Heart right ventricle (tissue), 16 donors: ENCODE measurements at places on chromosomes 7 and 10.
A peak's percentile ranks its signal among the peaks of the same experiment; 100 is the strongest.

GRCh38 chr10:35495521-35496119 is 109.5 kb upstream of the GJD4 start:
- no peak for DNase-seq

GRCh38 chr7:127968547-127968946 is 62.7 kb downstream of the LRRC4 start:
- no peak for DNase-seq

- DNase-seq: no peak
These were observed 21.4 kb upstream of the KIF20B start for GRCh38 chr10:89679986-89680385.

GRCh38 chr10:127556916-127557315 is 7.8 kb downstream of the NPS start:
- no peak for DNase-seq

DNA sequence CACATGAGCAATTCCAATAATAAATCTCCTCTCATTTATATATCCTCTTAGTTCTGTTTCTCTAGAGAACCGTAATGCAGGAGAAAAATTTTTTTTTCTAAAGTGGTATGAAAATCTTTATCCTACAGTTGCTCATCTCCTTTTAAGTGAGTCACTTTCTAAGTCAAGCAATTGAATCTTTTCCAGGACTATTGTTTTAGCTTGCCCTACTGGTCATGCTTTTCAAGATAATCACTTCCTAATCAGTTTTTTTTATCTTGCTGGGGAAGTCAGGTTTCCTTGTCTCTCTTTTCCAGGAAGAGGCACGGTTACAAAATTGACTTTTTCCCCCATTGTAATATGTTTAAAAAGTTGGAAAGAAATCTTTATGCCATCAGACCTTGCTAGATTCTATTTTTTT is 44.0 kb downstream of the INPP5F start:
- DNase-seq: no peak

- peak; percentile 38 for DNase-seq
These were observed 8.9 kb downstream of the VSTM4 start for GRCh38 chr10:49106451-49106850.

- DNase-seq: no peak
These were observed 8.4 kb downstream of the SORBS1 start for GRCh38 chr10:95552679-95553342.

- no peak for DNase-seq
These were observed 179.3 kb downstream of the TFEC start for GRCh38 chr7:115851291-115851690.

DNA sequence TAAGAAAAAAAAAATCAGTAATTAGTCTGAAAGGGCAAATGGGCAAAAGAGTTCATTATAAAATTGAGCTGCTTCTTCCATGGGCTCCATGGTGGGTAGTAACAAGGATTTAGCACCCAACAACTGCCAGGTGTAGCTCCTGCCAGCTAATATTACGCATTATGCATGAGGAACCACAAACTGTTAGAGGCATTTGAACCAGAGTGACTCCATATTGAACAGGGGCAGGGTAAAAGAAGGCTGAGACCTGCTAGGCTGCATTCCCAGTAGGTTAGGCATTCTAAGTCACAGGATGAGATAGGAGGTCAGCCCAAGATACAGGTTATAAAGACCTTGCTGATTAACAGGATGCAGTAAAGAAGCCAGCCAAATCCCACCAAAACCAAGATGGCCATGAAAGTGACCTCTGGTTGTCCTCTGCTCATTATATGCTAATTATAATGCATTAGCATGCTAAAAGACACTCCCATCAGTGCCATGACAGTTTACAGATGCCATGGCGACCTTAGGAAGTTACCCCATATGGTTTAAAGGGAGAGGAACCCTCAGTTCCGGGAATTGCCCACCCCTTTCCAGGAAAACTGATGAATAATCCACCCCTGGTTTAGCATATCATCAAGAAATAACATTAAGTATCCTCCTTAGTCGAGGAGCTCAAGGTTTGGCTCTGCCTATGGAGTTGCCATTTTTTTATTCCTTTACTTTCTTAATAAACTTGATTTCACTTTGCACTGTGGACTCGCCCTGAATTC is 8.7 kb upstream of the PAPSS2 start:
- DNase-seq: no peak

DNA sequence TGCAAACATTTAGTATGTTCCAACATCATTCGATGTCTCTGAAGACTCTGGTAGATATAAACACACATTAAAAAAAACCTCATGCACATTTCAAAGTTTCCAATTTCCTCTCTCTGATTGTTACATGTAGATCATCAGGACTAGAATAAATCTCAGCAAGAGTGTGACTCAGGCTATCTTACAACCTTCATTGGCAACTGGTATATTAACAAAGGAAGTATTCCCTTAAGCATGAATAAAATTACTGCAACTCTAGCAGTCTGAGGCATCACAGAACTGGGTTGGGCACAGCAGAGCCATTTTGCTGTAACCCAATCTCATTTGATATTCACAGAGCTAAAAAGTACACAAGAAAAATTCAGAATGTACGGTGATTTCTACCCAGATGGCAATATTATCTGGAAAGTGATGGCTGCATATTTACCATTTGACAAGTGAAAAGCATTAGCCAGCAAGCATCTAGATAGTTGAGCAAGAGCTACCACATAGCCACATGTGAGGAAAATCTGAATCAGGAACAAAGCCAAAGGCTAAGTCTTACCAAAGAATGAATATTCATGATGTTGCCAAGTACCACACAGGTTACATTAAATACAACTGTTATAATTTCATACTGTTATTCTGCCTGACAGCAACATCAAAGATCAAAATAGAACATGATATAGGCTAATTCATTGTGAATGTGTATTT is 232.2 kb downstream of the CRPPA start:
- no peak for DNase-seq

DNA sequence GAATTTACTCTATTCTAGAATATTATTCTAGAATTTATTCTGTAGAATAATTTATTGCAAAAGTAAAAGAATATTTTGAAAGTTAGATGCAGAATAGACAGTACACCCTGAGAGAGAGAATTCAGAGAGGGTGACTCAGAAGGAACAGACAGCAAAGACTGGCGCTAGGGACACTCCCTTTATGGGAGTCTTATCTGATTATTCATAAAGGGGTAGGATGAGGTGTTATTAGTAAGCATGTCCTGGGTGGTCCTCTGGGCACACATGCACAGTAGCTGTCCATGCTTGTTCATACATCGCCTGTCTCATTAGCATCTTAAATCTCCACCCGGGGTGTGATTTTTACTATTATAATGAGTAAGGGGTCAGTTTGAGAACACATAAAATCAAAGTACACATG is 100.1 kb downstream of the XPNPEP1 start:
- DNase-seq: no peak

GRCh38 chr10:4635388-4635787 is 190.6 kb upstream of the AKR1E2 start:
- no peak for DNase-seq

DNA sequence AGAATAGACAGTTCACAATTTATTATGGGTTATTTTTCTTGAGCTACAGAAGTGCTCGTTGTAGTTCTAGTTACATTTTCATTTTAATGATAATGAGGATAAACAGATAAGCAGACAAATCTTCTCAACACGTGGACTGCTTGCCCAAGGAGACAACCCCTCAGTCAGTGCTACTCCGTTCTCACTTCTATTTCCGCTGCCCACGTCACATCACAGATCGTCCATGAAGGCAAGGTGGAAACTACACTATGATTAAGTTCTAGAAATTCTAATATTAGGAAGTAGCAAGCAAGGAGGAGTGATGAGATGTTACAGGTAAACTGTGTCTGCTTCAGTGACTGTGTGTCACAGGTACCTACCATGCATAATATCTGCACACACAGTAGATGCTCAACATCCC is 210.5 kb downstream of the CHCHD3 start:
- DNase-seq: no peak

GRCh38 chr7:155274633-155275355 is 22.9 kb upstream of the INSIG1 start:
- no peak for DNase-seq

DNA sequence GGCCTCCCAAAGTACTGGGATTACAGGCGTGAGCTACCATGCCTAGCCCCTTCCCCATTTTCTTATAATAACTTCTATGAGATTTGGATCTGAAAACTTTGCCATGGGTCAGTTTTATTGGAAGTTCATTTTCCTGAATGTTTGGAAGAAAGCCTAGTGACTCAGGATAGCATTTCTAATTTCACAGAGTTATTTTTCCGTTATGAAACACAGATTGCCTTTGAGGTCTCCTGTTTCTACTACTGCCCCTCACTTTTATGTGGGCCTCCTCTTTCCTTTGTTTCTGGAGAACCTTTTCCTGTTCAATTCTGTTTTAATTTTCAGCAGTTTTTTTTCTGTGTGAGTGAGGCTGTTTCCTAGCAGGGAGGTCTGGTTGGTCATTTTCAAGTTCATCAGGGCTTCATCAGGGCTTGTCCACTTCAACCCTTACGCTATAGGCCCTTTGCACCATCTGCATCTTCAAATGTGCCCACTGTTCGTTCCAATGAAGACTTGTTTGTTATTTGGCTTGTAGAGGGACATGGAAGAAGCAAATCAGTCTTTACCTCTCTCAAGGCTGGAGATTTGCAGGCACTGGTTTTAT is 58.7 kb downstream of the BMPR1A start:
- DNase-seq: no peak

DNA sequence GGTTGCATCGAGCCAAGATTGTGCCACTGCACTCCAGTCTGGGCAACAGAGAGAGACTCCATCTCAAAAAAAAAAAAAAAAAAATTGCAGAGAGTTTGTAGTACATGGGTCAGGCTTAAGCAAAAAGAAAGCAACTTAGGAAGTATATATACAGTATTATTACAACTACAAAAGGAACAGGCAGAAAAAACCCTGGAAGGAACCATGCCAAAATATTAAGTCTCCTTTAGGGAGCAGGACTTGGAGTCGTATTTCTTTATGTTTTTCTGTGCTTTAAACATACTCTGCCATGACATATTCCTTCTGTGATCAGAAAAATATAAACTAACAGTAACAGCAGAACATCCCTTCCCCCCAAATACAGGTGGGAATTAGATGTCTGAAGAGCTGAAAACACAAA is 144.4 kb downstream of the CUX1 start:
- DNase-seq: no peak

DNA sequence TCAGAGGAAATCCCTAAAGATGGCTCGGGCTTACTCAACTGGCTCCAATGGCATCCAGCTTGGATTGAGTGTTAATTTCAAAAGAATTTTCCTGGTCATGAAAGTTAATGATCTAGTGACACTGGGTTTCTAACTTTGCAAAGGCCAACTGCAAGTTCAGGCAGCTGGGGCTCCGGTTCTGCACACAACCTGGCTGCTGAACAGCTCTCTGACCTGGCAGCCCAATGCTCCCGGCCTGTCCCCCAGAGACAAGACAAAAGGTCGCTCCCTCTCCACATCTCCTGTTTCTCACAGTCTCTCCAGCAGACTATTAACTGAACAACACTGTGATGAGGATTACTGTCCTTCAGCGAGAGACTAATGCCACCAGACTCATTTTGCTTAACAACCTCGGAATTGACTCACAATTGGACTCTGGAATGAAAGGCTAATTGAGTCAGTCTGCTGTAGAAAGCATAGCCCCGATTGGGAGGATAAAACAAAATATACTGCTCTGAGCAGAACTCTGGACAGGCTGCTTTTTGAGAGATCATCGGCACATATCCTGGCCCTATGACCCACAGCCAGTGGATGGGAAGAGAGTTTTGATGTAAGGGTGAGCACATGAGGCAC is 174.5 kb downstream of the GFRA1 start:
- DNase-seq: no peak

- no peak for DNase-seq
These were observed 127.6 kb downstream of the DLG5 start for GRCh38 chr10:77798940-77799339.

GRCh38 chr7:68009716-68010115 is 1013.1 kb downstream of the TYW1 start:
- DNase-seq: no peak

DNA sequence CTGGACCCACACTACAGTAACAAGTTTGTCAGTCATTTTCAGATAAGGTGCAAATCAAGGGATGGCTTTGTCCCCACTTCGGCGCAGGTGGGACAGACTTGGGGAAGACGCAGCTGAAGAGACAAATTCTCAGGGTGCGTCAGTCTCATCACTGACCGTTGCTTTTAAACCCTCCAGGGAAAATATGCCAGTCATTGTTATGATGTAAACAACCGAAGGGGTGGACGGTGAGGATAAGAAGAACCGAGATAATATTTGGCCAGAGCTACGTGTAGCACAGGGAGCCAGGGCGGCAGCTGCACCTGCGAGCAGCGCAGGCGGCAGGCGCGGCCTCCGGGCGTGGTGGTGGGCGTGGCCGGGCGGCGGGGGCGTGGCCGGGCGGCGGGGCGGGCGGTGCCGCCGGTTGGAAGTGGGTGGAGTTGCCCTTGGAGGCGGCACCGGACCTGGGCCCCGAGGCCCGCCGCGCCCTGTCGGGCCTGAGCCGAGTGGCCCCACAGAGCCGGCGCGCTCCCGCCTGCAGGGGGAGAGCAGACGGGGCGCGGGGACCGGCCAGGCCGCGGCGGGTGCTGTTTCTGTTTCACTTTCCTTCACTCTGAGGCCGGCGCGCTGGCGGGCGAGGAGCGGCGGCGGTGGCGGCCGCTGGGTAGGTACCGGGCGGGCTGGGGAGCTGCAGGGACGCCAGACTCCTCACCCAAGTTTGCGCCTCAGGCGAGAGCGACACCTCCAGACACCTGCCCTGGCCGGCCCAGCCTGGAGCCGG is at the start of gene PCGF5:
TSS of gene PCGF5 (plus strand) at position 470 of the 760 bp plus-strand sequence. CDS start 2,209 bp downstream, outside the sequence.
- peak; percentile 94 for DNase-seq

GRCh38 chr10:45144326-45145070 is 143.8 kb downstream of the ZNF22 start:
- DNase-seq: no peak

- DNase-seq: no peak
These were observed 161.2 kb downstream of the DNAJB6 start for GRCh38 chr7:157497744-157498651.

DNA sequence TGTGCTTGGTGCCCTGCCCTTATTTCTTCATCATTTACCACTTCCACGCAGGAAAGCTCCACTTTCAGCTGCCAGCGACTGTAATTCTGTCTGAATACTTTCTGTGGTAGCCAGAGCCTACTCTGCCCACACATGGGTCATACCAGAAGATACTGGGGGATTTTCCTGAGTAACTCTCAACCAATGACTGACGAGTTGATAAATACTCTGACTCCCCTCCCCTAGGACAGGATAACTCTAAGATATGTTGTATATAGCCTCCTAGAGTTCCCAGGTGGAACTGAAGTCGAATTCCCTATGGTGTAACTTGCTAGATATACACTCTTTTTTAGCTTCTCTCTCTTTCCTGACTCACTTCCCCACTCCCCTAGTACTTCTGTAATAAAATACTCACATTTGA is 29.8 kb downstream of the SEM1 start:
- DNase-seq: no peak

GRCh38 chr7:10646194-10646593 is 327.5 kb upstream of the PHF14 start:
- DNase-seq: no peak

- DNase-seq: no peak
These were observed 78.9 kb downstream of the ADAM12 start for GRCh38 chr10:126309228-126309883.
